Breast epithelium (tissue), 4 donors: ENCODE measurements at places on chromosomes 2 and 18. TPM values are rescaled to one million over a fixed set of nuclear protein-coding genes. Genes with fewer than 3 reads are reported as not detected.

Gene FIGN
- 5.0 TPM for total RNA-seq

Gene GALNT5
- 2.0 TPM for total RNA-seq

DNA sequence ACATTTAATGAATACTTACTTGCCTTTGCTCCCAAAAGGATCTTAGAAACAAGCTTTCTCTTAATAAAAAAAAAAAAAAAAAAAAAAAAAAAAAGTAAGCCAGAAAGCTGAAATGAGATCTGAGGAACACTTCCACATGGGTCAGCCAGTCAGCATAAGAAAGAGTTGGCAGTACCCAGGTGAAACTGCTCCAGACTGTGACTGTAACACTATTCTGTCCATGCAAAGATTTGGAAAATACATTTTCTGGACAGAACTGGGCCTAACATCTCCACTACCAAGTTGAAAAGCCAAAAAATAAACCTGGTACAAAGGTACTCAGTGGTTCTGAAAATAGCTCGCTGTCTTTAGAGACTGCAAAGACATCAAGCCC is 135.7 kb downstream of the THADA start:
- H3K36me3 ChIP-seq: no peaks in the 10 kb centered on the region
- H3K4me3 ChIP-seq: no peak overlapping the region
- no peaks in the 10 kb centered on the region for H3K27me3 ChIP-seq
- H3K4me1 ChIP-seq: peaks cover 43% of the 10 kb centered on the region
- DNase-seq: no peak
- H3K27ac ChIP-seq: peak overlapping the region; percentile 75

- H3K4me3 ChIP-seq: no peak overlapping the region
- H3K27me3 ChIP-seq: no peaks in the 10 kb centered on the region
- H3K27ac ChIP-seq: no peak overlapping the region
- DNase-seq: no peak
- H3K4me1 ChIP-seq: no peaks in the 10 kb centered on the region
- H3K36me3 ChIP-seq: no peaks in the 10 kb centered on the region
Observed at GRCh38 chr2:142675398-142675797, 202.1 kb upstream of the KYNU start.

Gene SOX11
- total RNA-seq: 0.33 TPM

GRCh38 chr2:9086465-9086864 is 83.0 kb upstream of the MBOAT2 start:
- H3K27ac ChIP-seq: no peak overlapping the region
- no peak overlapping the region for H3K4me3 ChIP-seq
- no peaks in the 10 kb centered on the region for H3K27me3 ChIP-seq
- no peaks in the 10 kb centered on the region for H3K36me3 ChIP-seq
- no peaks in the 10 kb centered on the region for H3K4me1 ChIP-seq
- DNase-seq: no peak

DNA sequence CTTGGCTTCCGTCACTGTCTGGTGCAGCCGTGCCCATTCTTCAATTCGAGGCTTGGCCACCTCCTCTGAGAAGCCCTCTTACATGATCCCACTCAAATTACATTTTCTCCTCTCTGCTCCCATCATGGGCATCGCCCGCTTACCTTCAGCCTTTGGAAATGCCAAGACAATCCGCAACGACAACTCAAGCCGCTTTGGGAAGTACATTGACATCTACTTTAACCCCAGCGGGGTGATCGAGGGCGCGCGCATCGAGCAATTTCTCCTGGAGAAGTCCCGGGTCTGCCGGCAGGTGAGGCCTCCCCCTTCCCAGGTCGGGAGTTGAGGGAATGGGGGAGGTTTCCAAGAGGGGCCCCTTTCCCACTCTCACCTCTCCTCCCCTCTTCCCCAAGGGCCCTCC is 38.3 kb downstream of the MYO7B start:
- no peaks in the 10 kb centered on the region for H3K27me3 ChIP-seq
- no peaks in the 10 kb centered on the region for H3K4me1 ChIP-seq
- no peak overlapping the region for H3K27ac ChIP-seq

Gene RAPH1
- 62.3 TPM for total RNA-seq

- no peaks in the 10 kb centered on the region for H3K36me3 ChIP-seq
- no peaks in the 10 kb centered on the region for H3K27me3 ChIP-seq
- H3K4me1 ChIP-seq: no peaks in the 10 kb centered on the region
- H3K27ac ChIP-seq: no peak overlapping the region
- DNase-seq: no peak
Observed at GRCh38 chr18:21897811-21898210, 157.2 kb downstream of the MIB1 start.

Gene TMEM198
- 1.8 TPM for total RNA-seq

DNA sequence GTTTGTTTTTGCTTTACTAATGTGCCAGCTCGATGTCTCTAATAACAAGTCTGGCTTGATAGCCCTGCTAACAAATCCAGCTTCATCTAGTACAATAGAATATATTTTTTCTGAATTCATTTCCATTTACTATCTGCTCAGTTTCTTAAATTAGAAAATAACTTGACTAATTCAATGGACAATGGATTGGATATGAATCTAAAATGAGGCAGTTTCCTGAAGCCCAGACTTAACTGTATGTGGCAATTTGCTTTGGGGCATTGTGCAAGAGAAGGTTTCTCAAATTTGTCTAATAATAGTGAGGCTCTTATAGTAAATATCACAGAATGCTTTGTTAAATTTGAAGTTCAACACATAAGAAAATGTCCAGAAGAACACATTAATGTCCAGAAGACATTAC is 25.8 kb downstream of the CALCRL start:
- no peak overlapping the region for H3K4me3 ChIP-seq
- H3K27ac ChIP-seq: no peak overlapping the region
- no peaks in the 10 kb centered on the region for H3K36me3 ChIP-seq
- H3K27me3 ChIP-seq: no peaks in the 10 kb centered on the region
- H3K4me1 ChIP-seq: no peaks in the 10 kb centered on the region
- no peak for DNase-seq

Gene CNRIP1
- total RNA-seq: 14.9 TPM

GRCh38 chr2:3488855-3489763 is 30.2 kb downstream of the ADI1 start:
- H3K27ac ChIP-seq: no peak overlapping the region
- no peak overlapping the region for H3K4me3 ChIP-seq
